ENCODE measurements at places on chromosomes 16 and 17.
A peak's percentile ranks its signal among the peaks of the same experiment; 100 is the strongest.

DNA sequence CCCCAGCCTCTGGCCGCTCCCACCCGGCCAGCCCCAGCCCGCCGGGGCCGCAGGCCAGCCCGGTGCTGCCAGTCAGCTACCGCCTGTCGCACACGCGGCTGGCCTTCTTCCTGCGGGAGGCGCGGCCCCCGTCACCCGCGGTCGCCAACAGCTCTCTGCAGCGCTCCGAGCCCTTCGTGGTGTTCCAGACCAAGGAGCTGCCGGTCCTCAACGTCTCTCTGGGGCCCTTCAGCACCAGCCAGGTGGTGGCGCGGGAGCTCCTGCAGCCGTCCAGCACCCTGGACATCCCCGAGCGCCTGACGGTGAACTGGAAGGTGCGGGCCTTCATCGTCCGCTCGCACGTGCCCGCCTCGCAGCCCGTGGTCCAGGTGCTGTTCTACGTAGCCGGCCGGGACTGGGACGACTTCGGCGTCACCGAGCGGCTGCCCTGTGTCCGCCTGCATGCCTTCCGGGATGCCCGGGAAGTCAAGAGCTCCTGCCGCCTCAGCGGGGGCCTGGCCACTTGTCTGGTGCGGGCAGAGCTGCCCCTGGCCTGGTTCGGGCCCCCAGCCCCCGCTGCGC, 46.8 kb downstream of the TMEM132E start:
- DNase-seq, result no peak

GRCh38 chr17:64920026-64920418, 744 bp upstream of the LRRC37A3 start:
- DNase-seq, result no peak

GRCh38 chr16:77696149-77696548, 26.2 kb upstream of the NUDT7 start:
- no peak for DNase-seq

GRCh38 chr16:74726716-74727115, 26.1 kb upstream of the MLKL start:
- no peak for DNase-seq

DNA sequence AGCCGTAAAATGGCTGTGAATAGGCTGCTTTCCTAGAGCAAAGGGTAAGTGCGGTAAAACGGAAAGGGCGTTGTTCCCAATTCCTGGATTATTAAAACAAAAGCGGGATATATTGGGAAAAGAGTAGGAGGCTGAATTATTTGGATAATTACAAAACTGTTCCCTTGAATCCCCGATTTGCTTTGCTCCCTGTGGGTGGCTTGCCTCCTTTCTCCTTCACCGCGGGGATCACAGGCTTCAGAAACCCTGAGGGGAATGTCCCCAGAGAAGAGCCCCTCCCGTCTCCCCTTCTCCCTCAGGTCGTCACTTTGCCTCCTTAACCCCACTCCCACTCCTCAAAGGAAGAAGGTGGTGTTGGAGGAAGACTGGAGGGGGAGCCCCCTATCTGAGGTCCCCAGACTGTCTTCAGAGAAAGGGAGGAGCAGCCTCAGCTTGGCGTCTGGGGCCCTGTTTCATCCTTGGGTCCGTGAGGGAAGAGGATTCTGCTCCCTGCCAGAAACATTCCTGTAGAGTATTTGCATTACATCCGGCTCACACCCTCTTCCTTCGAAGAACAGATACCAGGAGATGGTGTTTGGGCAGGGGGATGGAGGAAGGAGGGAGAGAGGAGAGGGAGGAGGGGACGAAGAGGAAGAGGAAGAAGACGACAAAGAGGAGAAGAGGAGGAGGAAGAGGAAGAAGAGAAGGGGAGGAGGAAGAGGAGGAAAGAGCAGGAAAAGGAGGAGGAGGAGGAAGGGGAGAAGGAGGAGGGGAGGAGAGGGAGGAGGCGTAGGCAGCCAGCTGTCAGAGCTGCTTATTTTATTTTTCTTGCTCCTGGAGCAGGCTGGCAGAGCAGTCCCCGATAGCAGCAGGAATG, 31.8 kb downstream of the MRM1 start:
- DNase-seq, result no peak

- DNase-seq, result no peak
Measured at GRCh38 chr17:62998665-62999393, 32.8 kb downstream of the TANC2 start.

- DNase-seq, result peak; percentile 57
Measured at GRCh38 chr16:46961373-46962353, 11.8 kb downstream of the DNAJA2 start.

- no peak for DNase-seq
Measured at GRCh38 chr17:17443173-17443572, 33.6 kb upstream of the MED9 start.

DNA sequence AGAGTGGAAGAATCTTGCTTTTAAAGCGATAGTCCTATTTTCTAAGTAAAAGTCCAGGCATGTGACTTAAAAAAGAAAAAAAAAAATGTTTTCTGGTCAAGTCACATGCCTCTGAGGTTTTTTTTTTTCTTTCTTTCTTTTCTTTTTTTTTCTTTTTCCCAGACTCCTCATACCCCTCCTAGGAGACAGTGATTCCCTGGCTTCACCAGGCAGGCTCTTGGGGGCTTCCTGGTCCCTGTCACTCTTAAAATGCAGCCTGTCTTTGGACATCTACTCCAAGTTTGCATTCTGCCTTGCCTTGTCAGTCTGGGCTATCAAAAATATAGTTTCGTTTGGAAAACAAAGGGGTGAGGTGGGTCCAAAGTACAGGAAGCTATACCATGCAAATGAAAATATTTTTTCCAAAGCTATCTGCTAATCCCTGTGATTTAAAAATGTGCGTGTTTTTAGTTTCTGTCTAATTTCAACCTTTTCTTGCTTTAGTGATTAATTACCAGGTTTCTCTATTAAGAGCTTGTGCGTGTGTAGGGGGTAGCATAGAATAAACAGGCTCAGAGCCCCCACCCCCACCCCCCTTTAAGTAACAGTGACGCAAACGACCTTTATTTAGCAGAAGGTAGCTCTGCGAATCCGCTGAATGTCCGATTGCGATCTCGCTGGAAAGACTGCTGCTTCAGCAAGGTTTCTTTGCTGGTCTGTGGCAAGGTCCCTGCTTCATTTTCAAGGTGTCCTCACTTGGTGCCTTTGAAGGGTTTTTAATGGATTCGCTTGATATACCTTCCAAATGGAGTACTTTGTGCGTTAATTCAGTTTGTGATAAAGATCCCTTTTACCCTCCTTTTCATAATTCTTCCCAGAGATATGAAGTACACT, 510.2 kb downstream of the WWOX start:
- DNase-seq, result no peak

- DNase-seq, result no peak
Measured at GRCh38 chr16:30443631-30444030, 2.0 kb downstream of the SEPHS2 start.

GRCh38 chr16:66376577-66377305, 10.2 kb downstream of the CDH5 start:
- no peak for DNase-seq

DNA sequence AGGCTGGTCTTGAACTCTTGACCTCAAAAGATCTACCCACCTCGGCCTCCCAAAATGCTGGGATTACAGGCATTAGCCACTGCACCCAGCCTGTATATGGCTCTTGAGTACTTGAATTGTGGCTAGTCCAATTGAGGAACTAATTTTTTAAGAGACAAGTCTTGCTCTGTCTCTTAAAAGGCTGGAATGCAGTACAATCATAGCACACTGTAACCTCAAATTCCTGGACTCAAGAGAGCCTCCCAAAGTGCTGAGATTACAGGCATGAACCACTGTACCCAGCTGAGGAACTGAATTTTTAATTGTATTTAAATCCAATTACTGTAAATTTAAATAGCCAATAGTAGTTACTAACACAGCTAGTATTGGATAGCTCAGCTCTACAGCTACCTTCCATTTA, 50.6 kb downstream of the MED13 start:
- no peak for DNase-seq

GRCh38 chr17:41680426-41681040, 8.2 kb upstream of the EIF1 start:
- no peak for DNase-seq

DNA sequence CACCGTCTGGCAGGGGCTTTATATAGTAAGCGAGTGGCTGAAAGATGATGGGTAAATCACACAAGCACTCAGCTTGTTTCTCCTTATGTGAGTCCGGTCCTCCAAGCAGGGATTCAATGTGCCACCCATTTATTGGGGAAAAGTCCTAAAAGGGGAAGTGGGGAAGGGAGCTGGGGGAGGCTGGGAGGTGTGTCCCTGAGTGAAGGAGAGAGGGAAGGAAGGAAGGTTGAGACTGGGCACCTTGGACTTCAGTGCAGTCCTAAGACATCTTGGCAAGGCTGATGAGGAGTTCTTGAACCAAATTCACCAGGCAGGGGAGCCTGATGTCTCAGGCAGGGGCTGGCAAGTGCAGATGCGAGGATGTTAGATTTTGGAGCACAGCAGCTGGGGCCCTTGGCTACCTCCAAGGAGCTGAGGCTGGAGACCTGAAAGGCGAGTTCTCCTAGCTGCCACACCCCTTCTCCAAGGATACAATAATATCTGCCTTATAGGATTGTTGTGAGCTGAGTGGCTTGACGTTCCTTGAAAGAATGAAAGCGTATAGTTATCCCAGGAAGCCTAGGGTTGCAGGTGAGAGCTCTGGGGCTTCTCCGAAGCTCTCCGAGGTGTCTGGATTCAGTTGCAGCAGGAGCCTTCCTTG, 23.0 kb upstream of the CYLD start:
- no peak for DNase-seq

DNA sequence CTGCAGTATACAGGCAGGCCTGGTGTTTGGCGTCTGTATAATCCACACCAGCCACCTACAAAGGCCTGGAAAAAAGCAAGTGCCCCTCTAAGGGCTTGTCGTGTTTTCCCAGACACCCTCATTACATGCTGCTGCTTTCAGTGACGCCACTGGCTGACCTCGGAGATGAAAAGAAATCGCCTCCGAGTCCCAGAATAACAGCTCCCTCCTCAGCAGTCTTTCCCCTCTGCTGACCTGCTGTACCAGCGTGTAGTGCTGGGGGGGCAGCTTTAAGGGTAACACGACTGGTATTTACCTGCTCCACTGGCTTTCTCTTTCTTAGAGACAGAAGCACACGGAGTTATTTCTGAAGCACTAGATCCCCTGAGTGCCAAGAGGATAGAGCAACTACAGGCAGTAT, 296.8 kb downstream of the GRIN2A start:
- no peak for DNase-seq

- DNase-seq, result peak; percentile 29
Measured at GRCh38 chr17:3639981-3640596, 3.5 kb downstream of the CTNS start.

- no peak for DNase-seq
Measured at GRCh38 chr16:76193906-76194615, 83.1 kb upstream of the CNTNAP4 start.

DNA sequence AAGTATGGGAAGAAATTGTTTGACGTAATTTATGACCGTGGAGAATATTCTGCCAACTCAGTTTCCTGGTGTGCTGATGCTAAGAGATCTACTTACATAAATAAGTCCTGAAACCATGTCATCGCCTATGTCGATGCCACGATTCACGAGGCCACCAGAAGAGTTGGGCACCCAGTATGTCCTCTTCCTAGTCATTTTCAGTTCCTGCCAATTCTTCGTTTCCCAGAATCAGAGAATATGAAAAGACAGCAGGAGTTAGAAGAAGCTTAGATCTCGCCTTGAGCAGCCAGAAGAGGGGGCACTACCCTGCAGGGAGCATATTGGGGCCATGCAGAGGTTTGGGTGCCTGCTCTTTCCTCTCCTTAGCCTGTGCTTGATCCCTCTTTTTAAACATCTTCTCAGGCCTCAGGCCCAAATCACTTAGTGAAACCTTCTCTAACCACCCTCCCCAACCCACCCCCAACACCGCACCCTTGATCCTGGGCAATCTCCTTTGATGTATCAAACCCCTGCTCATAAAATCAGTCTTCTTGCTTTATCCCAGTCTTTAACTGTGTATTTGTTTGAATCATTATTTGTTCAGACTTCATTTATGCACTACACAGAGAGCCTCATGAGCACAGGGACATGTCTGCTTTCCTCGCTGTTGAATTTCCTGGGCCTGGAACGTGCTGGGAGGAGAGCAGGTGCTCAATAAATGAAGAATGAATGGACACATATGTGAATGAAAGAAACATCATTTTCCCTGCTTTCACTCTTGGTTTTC, 12.2 kb upstream of the LONP2 start:
- DNase-seq, result peak; percentile 56

DNA sequence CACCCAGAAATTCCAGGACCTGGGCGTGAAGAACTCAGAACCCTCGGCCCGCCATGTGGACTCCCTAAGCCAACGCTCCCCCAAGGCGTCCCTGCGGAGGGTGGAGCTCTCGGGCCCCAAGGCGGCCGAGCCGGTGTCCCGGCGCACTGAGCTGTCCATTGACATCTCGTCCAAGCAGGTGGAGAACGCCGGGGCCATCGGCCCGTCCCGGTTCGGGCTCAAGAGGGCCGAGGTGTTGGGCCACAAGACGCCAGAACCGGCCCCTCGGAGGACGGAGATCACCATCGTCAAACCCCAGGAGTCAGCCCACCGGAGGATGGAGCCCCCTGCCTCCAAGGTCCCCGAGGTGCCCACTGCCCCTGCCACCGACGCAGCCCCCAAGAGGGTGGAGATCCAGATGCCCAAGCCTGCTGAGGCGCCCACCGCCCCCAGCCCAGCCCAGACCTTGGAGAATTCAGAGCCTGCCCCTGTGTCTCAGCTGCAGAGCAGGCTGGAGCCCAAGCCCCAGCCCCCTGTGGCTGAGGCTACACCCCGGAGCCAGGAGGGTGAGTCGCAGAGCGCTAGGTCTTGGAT, 261.5 kb downstream of the SEC14L1 start:
- no peak for DNase-seq

DNA sequence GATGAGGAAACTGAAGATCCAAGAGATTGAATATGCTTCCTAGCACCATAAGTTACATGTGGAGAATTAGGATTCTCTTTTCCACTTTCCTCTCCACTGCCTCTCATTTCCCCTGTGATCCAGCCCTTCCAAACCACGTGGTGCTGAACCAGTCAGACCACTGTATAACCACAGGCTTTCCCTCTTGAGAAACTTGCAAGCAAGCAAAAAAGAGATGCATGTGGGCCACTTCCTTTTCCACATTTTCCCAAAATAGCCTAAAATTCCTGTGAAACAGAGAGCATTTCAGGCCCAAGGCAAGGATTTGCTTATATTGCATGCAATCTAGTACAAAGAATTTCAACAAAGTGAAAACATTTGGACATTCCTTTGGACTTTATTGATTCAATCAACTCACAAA, 59.3 kb upstream of the KSR1 start:
- peak; percentile 63 for DNase-seq

DNA sequence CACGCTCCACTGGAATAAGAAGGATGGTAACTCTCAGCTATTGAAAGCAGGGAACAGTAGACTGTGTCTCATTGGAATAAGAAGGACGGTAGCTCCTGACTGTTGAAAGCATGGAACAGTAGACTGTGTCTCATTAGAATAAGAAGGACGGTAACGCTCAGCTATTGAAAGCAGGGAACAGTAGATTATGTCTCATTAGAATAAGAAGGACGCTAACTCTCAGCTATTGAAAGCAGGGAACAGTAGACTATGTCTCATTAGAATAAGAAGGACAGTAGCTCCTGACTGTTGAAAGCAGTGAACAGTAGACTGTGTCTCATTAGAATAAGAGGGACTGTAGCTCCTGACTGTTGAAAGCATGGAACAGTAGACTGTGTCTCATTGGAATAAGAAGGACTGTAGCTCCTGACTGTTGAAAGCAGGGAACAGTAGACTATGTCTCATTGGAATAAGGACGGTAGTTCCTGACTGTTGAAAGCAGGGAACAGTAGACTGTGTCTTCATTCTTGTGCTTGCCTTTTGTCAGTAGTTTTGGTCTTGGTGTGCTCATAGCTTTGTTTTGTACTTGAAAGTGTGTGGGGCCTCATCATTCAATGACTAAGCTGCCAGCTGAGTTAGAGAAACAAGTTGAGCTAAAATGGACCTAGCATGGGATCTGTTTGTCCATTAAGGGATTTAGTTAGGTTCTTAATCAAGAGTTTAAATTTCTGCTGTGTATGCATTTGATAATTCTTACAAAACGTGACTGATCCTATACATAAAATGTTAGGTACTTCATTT, 58.5 kb downstream of the BANP start:
- DNase-seq, result no peak

Measured in GM03348 (cell line).